ENCODE measurements at places on chromosomes 11 and 22.

GRCh38 chr11:34356576-34356912 is 1.3 kb downstream of the ABTB2 start:
- no peak for DNase-seq

DNA sequence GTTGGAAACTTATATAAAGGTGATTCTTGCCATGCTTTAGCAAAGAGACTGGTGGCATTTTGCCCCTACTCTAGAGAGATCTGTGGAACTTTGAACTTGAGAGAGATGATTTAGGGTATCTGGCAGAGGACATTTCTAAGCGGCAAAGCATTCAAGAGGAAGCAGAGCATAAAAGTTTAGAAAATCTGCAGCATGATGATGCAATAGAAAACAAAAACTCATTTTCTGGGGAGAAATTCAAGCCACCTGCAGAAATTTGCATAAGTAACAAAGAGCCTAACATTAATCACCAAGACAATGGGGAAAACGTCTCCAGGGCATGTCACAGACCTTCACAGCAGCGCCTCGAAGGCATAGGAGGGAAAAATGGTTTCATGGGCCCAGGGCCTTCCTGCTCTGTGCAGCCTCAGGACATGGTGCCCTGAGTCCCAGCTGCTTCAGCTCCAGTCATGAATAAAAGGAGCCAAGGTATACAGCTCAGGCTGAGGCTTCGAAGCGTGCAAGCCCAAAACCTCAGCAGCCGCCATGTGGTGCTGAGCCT is 83.4 kb downstream of the MRTFA start:
- no peak for DNase-seq

- no peak for DNase-seq
Observed at GRCh38 chr11:19817870-19818269, 105.2 kb downstream of the NAV2 start.

DNA sequence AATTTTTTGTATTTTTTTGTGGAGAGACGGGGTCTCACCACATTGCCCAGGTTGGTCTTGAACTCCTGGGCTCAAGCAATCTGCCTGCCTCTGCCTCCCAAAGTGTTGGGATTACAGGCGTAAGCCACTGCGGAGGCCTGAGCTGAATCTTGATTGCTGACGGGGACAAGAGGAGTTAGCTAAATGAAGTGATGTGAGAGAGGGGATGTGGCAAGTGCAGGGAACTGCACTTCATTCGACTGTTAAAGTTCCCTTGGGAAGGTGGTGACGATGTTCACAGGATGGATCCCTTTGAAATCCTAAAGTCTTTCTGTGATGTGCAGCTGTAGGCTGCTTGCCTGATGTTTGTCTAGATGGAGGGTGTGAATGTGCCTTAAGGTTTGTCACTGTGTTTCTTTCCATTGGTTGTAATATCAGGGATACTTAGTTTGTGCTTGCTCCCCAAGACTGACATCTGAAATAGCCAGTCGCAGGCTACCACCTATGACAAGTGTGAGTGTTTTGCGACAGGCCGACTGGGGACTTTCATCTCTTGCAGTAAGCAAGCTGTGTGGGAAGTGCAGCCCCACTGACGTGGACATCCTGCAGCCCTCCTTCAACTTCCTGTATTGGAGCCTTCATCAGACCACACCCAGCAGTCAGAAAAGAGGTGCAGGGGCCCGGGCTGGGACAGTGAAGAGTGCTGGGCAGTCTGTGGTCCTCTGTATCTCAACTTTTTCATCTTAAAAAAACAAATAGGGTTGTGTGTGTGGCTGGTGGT is 19.6 kb upstream of the CCDC134 start:
- no peak for DNase-seq

- DNase-seq: no peak
Observed at GRCh38 chr11:3095712-3096361, 38.6 kb upstream of the CARS1 start.

- no peak for DNase-seq
Observed at GRCh38 chr11:63897459-63898146, 19.4 kb downstream of the RCOR2 start.

DNA sequence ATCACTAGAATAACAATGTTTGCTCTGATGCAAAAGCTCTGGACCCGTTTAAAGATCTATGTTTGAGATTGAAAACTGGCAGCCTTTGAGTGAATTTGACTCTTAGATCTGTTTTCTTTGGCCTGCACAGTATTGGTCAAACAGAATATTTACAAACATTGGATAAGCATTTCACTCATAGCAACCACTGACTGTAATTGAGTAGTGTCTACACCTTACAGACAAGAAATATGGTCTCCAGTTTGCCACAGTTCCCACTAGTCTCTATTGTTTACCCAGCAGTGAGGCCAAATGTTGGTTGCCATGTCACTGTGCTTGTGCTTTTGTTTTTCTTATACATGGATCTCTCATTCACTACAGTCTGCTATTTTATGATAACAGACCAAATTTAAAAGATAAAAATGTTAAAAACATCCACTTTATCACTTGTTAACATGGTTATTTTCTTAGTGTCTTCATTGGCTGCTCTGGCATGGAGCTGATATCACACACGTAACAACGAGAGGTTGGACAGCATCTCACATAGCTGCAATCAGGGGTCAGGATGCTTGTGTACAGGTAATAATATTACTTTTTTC is 12.2 kb downstream of the ANKRD42 start:
- no peak for DNase-seq

DNA sequence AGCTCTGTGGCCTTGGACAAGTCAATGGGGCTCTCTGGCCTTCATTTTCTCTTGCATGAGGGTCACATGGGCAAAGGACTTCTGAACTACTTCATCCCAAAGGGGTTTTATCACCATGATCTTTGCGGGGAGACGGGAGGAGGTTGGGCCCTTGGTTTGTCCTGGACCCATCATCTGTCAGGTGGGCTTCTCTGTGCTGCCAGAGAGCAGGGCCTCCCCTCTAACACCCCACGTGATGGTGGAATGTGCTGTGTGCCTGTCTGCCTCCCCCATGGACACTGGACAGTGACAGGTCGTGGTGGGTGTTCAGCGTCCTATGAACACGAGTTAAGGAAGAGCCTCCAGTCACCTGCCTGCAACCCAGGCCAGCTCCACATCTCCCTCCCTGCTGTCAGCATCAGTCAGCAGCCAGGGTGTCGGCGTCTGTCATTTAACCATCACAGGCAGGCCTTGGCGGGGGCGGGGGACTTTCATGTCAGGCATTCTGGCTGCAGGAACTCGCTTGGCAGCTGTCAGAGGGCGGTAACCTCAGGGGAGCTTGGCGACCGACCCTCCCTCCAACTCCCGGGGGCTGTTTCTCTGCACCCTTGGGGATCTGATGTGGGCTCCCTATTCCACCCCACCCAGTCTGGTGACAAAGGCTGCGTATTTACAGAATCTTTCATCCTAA is 2.6 kb upstream of the SUN2 start:
- DNase-seq: no peak

GRCh38 chr22:29106839-29107238 is 34.0 kb downstream of the KREMEN1 start:
- DNase-seq: no peak

DNA sequence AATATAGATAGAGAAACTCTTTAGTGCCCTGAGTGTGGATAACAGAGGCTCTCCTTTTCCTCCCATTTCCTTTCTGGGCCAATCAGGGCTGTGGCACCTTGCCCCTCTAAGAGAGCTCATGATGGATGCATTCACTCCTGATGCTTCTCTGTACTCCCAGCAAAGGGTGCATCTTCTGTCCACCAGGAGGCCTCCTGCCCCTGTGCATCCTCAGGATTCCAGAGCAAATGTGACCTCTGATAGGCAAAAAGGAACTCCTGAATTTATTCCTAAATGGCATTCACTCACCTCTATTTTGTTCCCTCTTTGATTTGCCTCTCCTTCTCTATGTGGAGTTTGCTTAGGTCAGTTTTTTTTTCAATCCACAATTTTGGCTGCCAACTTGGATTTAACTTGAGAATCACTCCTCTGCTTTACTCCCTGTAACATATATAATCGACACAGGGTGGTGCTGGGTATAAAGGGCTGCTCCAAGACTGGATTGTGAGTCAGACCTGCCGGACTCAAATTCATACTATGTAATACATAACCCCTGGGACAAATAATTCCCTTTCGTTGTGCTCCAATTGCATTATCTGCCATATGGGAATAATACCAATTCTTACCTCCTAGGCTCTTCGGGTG is 1.1 kb upstream of the MRGPRX4 start:
- DNase-seq: no peak

DNA sequence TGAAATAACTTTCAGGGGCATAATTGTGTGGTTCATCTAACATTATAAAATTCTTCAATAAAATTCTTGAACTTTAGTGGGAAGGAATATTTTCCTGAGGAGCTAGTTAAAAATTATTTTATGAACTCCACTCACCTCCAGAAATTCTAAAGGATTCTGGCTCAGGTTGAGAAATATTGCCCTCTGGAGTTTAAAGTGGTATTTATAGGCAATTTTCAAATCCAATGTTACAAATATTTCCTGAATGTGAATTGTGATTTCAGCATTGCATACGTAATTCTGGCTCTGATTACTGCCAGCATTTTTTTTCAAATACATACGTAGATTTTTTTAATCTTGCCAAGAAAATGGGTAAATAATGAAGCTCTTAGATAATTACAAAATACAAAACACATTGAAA is 598.2 kb upstream of the ANO3 start:
- no peak for DNase-seq

DNA sequence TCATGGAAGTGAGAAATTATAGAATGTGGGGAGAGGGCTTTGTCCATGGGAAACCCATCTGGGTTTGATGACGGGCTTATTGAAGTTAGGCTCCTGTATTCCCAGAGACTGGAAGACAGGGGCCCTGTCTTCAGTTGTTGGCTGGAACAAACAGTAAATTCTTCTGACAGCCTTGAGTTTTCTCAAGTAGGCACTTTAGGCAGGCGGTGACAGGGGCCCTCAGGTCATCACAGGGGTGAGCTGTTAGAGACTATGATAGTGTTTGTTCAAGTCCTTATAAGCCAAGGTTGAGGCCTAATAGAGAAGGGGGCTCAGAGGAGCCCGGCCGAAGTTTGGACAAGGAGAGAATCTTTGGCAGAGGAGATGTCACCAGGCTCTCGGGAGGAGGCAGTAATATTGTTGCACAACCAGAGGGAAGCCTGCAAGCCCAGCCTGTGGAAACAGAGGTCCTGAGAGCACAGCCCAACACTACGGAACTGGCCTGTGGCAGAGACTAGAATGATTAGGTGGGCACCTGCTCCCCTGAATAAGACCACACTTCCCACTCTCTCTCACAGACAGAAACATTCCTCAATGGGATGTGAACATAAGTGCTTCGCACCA is 20.2 kb upstream of the IL17RA start:
- DNase-seq: no peak

GRCh38 chr11:64933213-64933934 is 2.3 kb downstream of the GPHA2 start:
- no peak for DNase-seq

DNA sequence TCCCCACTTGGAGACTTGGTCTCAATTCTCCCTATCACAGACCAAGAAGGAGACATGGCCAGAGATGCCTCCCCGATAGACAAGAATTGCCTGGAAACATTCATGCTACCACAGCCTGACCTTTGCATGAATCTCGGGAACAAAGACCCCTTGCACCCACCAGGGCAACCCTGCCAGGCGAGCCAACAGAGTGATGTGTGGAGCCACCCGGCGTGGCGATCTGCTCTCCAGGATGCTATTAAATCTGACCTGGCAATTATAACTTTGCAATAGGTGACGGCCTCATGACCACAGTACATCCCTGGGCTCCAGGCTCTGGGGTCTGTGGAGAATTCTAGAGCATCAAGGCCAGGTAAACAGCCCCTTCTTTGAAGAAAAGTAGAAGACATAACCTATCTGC is 31.1 kb upstream of the MN1 start:
- no peak for DNase-seq

DNA sequence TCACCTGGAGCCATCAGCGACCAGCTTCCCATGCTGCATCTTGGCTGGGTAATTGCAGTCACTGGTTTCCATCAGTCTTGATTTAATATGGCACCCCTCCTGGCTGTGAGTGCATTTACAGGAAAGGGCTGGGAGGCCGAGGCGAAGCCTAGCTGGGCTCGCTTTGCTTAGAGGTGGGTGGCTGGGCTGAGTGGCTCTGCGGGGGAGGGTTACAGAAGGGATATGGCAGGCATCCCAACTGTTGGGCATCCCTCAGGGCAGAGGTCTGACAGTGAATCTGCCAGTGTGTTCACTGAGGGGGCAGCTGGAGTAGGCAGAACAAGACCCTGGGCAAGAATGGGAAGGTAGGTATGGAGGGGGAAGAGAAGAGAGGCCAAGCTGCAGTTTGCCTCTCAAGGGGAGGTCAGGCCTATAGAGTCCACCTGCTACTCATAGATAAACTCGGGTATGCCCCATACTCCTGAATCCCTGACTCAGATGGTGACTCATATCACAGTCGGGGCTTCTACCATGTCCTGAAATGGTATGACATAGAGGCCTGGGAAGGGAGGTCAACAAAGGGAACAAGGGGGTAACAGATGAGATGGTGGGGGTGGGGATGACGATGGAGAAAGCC is 77.5 kb upstream of the PHOX2A start:
- no peak for DNase-seq

DNA sequence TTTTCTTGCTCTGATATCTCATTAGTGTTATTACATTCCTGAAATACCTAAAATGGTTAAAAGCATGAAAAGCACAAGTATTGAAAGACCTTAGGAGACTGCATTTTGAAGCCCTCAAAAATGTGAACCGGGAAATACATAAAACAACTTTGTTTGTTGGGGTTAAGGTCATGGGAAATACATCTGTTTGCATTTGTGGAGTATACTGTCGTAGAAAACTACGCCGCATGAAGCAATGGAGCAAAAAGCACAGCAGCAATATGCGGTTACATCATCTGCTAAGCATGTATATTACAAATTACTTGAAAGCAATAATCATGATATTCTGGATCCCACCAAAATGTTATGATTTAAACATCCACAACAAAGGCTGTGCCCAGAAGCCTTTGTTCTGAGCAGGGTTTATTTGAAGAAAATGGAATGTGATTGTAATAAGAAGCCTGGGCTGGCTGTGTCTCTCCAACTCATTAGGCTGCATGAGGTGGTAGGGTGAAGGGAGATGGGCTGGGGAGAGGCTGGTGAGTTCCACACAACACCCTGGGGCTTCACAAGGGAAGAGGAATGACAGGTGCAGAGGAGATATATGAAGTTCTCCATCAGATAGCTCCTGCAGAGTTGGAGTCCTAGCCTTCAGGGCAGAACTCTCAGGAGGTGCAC is 64.7 kb upstream of the LIN7C start:
- DNase-seq: no peak
